Adrenal gland (tissue), 19 donors: ENCODE measurements at places on chromosomes 3 and 15. TPM values are rescaled to one million over a fixed set of nuclear protein-coding genes. Genes with fewer than 3 reads are reported as not detected.

The NPAP1 gene
- total RNA-seq, result not detected

The OR5H14 gene
- not detected for total RNA-seq

The DISP2 gene
- 1.3 TPM for total RNA-seq

DNA sequence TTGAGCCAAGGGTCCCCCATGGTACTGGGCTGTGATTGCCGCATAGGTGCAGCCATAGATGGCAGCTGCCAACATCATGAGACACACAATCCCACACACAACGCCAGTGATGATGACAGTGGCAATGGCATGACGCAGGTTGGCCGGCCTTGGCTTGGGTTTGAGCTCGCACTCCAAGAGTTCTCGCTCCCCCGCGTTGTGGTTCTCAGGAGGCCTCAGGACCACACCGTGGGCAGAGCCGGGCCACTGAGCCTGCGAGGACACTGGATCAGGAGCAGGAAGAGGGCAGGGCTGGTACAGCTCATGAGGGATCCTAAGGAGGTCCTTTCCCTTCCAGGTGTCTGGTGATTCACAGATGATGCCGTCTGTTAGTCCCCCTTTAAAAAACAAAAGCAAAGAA is 9.3 kb downstream of the LRTM1 start:
- no peak overlapping the region for H3K27ac ChIP-seq
- no peaks in the 10 kb centered on the region for H3K4me1 ChIP-seq
- H3K27me3 ChIP-seq, result no peaks in the 10 kb centered on the region

- H3K36me3 ChIP-seq, result no peaks in the 10 kb centered on the region
- no peak overlapping the region for H3K4me3 ChIP-seq
- peak; percentile 61 for DNase-seq
- H3K4me1 ChIP-seq, result peaks cover 6% of the 10 kb centered on the region
- H3K27ac ChIP-seq, result no peak overlapping the region
Observed at GRCh38 chr15:68700455-68701123, 120.1 kb downstream of the ANP32A start.

DNA sequence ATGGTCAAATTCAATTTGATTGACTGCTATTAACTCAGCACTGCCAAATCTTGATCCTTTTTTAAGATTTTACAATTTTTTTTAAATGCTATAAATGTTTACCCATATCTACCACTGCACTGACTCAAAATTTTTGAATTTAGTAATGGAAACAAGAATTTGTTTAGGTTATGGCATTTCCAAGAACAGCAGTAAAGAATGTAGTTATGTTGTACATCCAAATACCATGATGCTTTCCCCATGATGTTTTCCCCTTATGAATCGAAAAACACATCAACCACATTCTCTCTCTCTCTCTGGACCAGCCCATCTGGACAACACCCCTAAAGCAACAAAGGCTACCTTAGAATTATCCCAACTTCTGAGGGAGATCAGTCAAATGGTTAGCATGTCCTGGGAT is 14.2 kb downstream of the CHRM5 start:
- H3K36me3 ChIP-seq, result no peaks in the 10 kb centered on the region
- no peak overlapping the region for H3K27ac ChIP-seq
- H3K27me3 ChIP-seq, result no peaks in the 10 kb centered on the region
- no peak overlapping the region for H3K4me3 ChIP-seq
- no peaks in the 10 kb centered on the region for H3K4me1 ChIP-seq

DNA sequence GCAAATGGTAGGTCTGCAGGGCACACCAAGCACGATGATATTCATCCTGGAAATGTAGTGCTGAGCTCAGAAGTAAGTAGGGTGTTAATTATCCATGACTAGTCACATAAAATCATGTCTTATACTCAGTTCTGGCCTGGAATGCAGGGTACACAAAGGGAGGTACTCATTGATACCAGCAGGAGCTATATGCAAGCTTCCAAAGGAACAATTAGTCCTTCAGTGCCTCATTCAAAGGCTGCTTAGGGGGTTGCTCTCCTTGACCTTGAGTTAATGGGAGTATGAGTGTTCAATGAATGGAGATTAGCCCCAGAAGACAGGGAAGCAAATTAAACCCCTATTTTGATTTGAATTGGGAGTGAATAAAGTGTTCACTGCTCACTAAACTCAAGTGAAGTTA is 38.3 kb downstream of the CNTN6 start:
- no peak overlapping the region for H3K4me3 ChIP-seq
- no peak overlapping the region for H3K27ac ChIP-seq
- no peaks in the 10 kb centered on the region for H3K27me3 ChIP-seq
- no peak for DNase-seq

DNA sequence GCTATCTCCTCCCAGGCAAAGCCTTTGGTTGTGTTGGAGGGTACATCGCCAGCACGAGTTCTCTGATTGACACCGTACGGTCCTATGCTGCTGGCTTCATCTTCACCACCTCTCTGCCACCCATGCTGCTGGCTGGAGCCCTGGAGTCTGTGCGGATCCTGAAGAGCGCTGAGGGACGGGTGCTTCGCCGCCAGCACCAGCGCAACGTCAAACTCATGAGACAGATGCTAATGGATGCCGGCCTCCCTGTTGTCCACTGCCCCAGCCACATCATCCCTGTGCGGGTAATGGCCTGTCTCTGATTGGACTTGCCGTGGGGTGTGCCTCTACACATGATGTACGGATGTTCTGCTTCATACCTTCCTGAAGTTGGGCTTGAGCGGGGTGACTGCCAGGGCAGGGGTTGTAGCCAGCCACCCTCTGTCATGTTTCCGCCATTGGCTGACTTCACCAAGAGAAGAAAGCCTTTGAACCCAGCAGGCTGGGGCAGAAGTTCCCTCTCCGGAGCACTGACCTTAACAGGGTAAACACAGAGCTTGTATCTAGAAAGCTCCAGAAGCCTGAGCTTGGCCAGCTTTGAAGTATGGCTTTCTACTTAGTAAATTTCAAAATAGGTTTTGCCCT is 13.4 kb downstream of the ALAS1 start:
- no peak overlapping the region for H3K4me3 ChIP-seq
- no peak for DNase-seq
- H3K27me3 ChIP-seq, result no peaks in the 10 kb centered on the region
- peaks cover 42% of the 10 kb centered on the region for H3K4me1 ChIP-seq
- no peaks in the 10 kb centered on the region for H3K36me3 ChIP-seq

GRCh38 chr15:42070279-42070975 is 23.9 kb downstream of the PLA2G4D start:
- no peaks in the 10 kb centered on the region for H3K27me3 ChIP-seq
- no peaks in the 10 kb centered on the region for H3K36me3 ChIP-seq
- no peak overlapping the region for H3K4me3 ChIP-seq
- no peak for DNase-seq
- H3K27ac ChIP-seq, result no peak overlapping the region

GRCh38 chr3:123330441-123330991 is 118.4 kb downstream of the ADCY5 start:
- H3K27ac ChIP-seq, result peak overlapping the region; percentile 49
- H3K36me3 ChIP-seq, result no peaks in the 10 kb centered on the region
